ENCODE measurements at places on chromosomes 13 and 19. TPM values are rescaled to one million over a fixed set of nuclear protein-coding genes. Genes with fewer than 3 reads are reported as not detected.

DNA sequence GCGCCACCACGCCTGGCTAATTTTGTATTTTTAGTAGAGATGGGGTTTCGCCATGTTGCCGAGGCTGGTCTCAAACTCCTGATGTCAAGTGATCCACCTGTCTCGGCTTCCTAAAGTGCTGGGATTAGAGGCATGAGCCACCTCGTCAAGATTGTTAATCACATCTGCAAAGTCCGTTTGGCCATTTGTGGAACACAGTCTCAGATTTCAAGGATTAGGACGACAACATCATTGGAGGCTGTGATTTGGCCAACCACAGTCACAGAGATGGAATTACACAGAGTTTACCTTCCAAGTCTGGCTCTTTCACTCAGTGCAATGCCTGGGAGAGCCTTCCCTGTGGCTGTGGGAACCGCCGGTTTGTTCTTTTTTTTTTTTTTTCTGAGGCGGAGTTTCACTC lies 17.8 kb downstream of the SULT2B1 start:
- DNase-seq, result no peak

DNA sequence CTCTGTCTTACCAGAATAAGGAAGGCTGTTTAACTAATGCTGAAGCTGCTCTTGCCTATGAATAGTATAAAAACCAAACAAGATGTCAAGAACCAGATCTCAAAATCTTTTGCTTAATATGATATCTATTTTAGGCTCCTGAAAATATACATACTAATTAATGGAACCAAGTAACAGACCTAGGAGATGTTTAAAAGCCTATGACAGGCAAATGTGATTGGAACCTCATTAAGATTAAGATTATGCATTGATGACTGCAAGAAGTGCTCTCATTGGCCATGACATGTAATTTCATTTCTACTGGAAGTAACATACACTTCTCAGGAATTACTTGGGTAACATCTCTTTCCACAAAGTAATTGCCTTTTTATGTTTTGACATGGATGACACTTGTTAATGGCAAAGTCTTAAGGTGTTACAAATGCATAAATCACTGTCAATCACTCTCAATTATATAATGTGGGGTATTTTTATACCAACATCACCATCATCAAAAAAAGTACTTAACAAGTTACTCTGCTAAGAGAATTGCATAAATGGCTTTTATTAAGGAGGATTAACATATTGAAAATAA lies 326.9 kb upstream of the MIR17HG start:
- DNase-seq, result no peak

DNA sequence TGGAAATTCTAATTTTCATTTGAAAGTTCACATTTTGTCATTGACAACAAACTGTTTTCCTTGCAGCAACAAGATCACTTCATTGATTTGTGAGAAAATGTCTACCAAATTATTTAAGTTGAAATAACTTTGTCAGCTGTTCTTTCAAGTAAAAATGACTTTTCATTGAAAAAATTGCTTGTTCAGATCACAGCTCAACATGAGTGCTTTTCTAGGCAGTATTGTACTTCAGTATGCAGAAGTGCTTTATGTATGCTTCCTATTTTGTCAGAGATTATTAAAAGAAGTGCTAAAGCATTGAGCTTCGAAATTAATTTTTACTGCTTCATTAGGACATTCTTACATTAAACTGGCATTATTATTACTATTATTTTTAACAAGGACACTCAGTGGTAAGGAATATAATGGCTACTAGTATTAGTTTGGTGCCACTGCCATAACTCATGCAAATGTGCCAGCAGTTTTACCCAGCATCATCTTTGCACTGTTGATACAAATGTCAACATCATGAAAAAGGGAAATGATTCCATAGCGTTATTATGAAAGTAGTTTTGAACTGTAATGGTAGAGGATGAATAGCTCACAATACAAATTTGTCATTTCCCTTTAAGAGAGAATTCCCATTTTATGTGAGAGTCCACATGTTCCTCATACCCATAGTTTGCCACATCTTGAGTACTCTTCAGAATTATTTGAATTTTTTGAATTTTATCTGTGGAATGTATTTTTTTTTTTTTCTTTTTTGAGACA lies 2.6 kb downstream of the BRCA2 start:
- no peak for DNase-seq

GRCh38 chr13:50425772-50426171 lies 410.5 kb downstream of the KCNRG start:
- DNase-seq, result no peak

DNA sequence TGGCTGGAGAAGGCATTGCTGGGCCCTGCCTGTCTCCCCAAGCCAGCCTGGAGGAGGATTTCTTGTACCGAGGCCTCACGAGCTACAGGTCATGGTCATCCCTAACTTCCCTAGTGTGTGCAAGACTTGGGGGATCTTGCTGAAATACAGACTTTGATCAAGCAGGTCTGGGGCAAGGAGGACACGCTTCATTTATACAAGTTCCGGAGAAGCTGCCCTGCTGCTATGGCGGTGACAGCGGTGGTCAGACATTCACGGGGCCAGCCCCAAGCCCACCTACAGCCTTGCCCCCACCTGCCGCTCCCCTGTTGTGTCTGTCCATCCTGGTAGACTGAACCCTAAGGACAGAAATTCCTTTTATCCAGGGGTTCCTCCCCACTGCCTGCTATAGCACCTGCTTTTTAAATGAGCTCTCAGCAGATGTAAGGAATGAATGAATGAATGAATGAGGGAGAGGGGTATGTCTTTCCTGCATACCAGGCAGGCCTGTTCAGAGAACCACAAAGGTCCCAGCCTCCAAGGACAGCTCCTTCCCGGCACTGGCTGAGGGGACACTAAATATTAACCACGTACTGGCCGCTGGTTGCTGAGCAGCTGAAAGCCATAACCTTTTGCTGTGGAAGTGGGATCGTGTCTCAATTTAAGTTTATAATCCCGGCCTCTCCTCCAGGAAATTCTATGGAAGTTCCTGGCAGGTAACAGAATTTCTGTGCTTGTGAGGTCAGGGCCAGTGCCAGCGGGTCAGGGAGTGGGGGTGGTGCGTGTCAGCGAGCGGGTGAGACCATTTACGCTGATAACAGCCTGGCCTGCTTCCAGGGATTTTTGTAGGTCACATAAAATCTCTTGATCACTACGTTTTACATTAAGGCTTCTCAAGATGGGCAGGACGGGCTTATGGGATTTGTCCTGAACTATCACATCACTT lies 27.1 kb downstream of the TSSK6 start:
- no peak for DNase-seq

GRCh38 chr19:14019100-14019499 lies 8.8 kb upstream of the RLN3 start:
- DNase-seq, result no peak

- no peak for DNase-seq
These were observed 124.1 kb downstream of the COG6 start for GRCh38 chr13:39779337-39780265.

- DNase-seq, result no peak
These were observed 14.5 kb downstream of the SGTA start for GRCh38 chr19:2768365-2769132.

DNA sequence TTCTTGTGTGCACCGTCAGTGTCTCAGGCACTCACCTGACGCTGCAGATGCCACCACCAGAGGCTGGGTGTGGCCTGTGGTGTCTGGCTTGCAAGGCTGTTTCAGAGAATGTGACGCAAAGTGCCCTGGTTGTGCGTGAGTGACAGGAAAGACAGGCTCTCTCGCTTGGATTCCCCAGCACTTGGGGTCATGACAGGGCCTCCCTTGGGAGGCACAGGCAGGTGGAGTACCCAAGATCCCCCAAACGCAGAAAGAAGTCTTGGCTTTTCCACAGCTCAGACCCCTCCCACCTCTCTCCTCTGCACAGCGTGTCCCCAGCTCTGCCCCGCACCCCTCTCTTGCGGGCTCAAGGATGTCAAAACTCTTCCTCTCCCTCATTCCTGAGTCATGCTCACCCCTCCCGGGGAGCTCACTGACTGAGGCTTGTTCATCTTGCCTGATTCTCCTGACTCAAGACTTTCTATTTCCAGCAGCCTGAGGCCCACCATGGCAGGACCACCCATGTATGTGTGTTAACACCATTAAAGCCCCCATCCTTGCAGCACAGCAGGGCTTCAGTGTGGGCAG lies 21.0 kb downstream of the DHX34 start:
- DNase-seq, result no peak

DNA sequence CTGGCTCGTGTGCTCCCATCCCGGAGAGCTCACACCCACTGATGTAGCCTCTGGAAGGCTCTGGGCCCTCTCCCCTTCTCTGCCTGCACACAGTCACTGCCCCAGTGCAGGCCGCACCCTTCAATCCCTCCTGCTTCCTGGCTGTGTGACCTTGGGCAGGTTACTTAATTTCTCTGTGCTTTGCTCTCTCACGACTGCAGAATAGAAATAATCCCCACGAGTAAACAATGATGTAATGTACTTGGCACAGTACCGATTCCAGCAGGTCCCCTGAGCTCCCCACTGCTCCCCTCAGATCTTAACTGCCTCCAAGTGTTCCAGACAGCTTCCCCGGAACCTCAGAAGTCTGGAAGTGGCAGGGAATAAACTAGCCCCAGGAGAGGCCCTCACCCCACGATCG lies 16.1 kb downstream of the LIG1 start:
- DNase-seq, result no peak

- DNase-seq, result no peak
These were observed 44.4 kb downstream of the TSHZ3 start for GRCh38 chr19:31304831-31305312.

- no peak for DNase-seq
These were observed 589.8 kb downstream of the LMO7 start for GRCh38 chr13:76225815-76226489.

GRCh38 chr13:66618702-66619101 lies 611.4 kb downstream of the PCDH9 start:
- no peak for DNase-seq

DNA sequence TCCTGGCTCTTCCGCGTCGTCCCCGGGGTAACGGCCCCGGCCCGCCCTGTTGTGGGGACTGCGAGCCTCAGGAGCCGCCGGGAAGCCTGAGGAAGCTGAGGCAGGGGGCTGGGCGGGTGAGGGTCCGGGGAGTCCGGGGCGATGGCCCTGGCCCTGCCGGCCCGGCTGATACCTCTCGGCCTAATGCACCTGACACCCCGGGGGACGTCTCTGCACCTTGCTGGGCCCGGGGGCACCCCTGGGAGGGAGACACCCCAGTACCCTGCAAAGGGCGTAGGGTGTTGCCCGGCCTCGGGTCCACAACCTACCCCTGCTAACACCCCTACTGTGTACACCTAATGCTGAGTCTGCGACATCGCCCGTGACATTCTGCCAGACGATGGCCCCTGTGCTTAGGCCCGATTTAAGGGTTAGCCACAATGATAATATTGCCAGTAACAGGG lies 410 bp downstream of the PIN1 start:
- DNase-seq, result no peak

Gene TMIGD2
- total RNA-seq, result not detected

Gene GTPBP3
- total RNA-seq, result 71.3 TPM

Gene FLT3LG
- 2.1 TPM for total RNA-seq

Gene CRLF1
- 13.9 TPM for total RNA-seq
